ENCODE measurements at places on chromosomes 6 and 20.
A peak's percentile ranks its signal among the peaks of the same experiment; 100 is the strongest.

GRCh38 chr20:6637160-6637579 is 130.3 kb upstream of the BMP2 start:
- no peak for DNase-seq

- DNase-seq: peak; percentile 64
These were observed 4.6 kb upstream of the OSER1 start for GRCh38 chr20:44215125-44215524.

DNA sequence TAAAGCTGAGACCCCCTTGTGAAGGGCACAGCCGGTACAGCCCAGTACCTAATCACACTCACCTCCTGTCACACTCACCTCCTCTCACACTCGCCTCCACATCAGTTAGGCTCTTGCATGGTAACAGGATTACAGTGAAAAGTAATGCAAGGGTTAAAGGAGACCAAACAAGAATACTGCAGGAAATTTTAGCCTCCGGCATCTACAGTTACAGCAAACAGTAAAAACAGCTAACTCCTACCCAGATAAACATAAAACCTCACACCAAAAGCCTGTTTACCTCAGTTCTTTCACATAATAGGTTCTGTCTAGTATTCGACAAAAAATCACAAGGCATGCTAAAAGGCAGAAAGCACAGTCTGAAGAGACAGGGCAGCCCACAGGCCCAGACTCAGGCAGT is 55.6 kb downstream of the FARS2 start:
- no peak for DNase-seq

DNA sequence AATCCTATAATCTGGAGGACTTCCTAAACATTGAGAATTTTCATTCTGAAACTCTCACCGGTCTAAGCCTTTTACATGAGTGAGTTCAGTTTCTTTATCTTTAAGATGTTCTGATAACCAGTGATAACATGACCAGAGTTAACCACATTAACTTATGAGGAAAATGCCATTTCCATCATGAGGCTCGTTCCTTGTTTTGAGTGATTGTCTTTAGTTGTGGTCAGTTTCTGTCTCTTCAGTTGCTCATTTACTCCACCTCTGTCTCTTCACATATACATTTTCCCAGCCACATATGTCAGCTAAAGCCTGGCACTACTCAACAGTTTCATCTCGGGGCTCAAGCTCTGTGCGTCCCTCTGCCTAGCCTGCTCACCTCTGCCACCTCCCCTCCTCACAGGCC is 70.4 kb downstream of the JAG1 start:
- no peak for DNase-seq

DNA sequence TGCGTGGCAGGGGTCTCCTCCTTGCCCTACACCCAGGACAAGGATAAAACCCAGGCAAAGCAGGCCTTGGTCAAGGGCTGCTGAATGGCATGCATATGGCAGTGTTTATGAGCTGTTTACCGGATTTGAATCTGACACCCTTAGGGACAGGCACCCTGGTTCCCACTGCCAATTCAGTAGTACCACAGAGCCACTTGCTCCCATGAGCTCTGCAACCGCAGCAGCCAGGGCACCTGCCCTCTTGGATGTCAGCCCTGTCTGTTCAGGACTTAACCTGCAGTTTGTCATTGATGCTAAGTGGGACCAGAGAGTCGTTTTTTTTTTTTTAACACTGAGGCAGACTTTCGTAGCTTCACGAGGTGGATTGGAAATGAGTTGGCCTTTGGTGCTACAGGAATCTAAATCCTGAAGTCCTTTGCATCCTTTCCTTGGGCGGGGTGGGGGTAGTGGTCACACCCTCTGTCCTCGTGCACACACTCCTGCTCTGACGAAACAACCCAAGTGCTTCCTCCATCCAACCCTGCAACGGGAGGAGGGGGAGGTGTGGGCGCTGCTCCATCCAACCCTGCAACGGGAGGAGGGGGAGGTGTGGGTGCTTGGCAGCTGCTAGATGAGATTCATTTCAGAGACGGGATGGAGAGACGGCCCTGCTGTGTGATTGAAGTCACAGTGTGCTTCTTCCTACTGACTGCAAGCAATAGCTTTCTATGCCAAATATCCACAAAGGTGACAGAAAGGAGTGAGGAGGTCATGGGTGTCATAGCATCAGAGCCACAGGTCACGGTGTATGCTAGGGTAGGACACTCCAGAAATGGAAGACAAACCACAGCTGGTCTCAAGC is 166.5 kb downstream of the SMOC2 start:
- DNase-seq: no peak

- no peak for DNase-seq
These were observed 13.1 kb downstream of the TFAP2A start for GRCh38 chr6:10401632-10402223.

DNA sequence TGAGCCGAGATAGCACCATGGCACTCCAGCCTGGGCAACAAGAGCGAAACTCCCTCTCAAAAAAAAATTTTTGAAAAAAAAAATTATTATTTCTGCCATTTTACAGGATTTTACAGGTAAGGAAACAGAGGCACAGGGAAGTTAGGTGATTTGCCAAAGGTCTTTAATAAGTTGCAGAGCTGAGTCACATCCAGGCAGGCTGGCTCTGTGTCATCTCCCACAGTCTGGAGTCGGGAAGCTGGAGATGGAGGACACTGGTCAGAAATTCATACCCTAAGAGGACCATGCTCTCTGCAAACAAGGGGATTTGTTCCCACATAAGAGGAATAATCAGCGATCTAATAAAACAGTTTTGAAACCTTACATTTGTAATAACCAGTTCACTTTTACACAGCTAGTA is 24.1 kb downstream of the HECA start:
- no peak for DNase-seq

- no peak for DNase-seq
These were observed 121.3 kb downstream of the SOBP start for GRCh38 chr6:107611094-107611810.

- no peak for DNase-seq
These were observed 185.1 kb upstream of the SULF2 start for GRCh38 chr20:47970282-47970903.

DNA sequence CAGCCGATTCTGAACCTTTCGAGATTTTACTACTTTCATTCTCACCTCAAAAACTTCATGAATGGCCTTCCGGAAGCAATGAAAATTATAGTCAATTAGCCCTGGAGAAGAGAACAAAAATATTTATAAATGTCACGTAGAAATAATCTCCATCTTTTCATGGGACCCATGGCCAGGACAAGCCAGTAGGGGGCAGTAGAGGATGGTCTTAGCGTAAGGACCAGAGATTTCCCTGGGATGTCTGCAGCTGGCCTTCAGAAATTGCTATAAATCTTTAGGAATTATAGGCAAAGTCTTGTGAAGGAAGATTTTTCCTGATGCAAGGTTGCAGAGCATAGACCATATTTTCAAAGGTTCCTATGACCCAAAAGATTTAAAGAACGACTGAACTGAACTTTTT is 15.6 kb upstream of the UBE2J1 start:
- DNase-seq: peak; percentile 85

GRCh38 chr6:119124079-119124824 is 45.8 kb upstream of the FAM184A start:
- no peak for DNase-seq

DNA sequence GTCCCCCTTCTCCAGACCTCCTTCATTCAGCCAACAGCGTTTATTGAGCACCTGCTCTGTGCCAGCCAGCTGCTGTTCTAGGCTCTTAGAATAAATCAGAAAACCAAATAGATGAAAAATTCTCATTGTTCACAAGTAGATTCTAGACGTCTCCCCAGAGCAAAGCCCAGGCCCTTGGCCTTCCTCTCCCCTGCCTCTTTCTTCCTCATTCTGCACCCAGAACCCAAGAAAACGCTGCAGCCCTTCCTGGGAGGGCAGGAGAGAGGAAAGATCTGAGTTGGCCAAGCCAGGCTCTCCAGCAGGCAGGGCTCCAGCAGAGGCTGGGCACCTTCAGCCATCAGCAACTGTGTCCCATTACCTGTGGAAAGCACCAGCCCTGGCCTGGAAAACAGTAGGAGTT is 12.0 kb upstream of the BPI start:
- DNase-seq: no peak

GRCh38 chr6:119322034-119322433 is 27.5 kb downstream of the MAN1A1 start:
- DNase-seq: no peak

GRCh38 chr6:9646342-9647070 is 768.4 kb downstream of the TFAP2A start:
- peak; percentile 79 for DNase-seq

DNA sequence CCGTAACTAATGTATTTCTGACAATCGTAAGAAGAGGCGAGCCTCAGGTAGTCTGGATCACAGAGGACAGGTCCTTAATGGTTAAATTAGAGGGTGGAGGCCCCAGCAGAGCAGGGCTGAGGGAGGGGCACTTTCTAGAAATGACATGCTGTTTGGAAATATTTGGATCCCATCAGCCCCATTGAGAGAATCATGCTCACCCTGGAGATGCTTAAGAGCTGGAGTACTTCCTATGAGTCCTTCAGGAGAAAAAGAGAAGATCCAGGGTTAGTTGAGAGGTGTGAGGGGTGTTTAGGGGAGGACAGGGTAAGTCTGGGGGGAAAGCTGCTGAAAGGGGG is 123.0 kb downstream of the TCP11 start:
- no peak for DNase-seq

DNA sequence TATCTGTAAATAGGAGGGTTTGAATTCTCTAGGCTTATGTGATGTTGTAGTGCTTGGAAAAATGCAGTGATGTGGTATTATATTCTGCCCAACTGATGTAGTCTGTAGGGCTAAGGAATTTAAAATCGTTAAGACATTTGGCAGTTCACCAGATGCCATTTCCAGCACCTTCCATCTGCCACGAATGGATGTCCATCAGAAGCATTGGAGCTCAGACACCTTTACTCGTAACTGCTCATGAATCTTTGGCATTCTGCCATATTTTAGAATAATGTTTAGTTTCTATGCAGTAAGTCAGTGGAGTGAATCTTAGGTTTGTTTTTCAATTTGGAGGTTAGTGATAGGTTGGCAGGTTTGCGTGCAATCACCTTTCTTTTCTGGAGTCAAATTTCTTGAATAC is 2.4 kb upstream of the SYTL3 start:
- DNase-seq: no peak

GRCh38 chr6:80226151-80226550 is 119.7 kb downstream of the BCKDHB start:
- DNase-seq: no peak

DNA sequence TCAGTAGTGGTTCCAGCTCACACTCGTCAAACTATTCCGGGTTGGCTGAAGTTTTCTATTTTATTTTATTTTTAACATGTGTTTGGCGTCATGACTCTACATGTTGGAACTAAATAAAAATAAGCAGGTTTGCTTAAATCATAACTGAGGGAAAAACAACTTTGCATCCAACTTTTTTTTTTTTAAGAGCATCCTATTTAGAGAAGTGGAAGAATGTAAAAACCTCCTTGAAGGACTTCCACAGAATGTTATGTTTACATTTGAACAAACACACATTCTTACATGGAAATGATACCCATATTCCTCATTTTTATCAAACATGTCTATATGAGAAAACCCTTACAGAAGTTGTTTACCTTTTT is 659 bp downstream of the PRDM1 start:
- no peak for DNase-seq

- DNase-seq: no peak
These were observed 36.5 kb upstream of the RFPL4B start for GRCh38 chr6:112310439-112311125.

- peak; percentile 99 for DNase-seq
These were observed 1.1 kb upstream of the MRGBP start for GRCh38 chr20:62795023-62795761.

DNA sequence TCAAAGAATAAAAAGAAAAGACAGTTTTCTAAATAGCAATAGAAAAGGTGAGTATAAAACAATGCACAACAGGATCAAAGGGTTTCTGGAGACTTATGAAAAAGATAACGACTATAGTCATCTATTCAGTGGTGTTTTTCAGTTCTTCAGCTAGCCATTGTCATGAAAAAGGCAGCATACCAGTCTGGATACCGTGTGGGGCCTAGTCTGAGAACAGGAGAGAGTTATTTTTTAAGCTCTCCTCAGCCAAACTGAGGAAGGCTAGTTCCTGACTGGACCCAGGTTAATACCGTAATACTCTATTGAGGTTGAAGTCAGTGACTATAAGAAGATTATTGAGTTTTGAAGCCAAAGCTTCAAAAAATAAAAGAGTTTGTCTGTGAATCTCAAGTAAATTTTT is 49.5 kb downstream of the PLN start:
- DNase-seq: no peak

- no peak for DNase-seq
These were observed 174.9 kb downstream of the ANKRD60 start for GRCh38 chr20:58053391-58054055.

DNA sequence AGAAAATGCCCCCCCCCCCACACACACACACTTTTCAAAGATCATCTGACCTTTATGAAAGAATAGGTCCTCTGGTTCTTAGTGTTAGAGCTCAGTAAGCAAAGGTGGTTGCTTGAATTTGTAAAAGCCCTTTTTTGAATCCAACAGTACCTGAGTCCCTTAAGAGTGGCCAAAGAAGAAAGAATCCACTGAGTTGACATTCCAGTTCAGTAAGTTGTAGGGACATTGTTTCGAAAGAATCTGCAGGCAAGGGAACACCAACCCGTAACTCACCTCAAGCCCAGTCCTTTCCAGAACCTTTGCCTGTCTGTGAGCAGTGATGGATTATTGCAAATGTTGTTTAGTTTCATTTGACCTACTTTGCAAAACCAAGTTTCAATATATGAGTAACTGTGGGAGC is 64.2 kb upstream of the MAP3K4 start:
- peak; percentile 42 for DNase-seq

DNA sequence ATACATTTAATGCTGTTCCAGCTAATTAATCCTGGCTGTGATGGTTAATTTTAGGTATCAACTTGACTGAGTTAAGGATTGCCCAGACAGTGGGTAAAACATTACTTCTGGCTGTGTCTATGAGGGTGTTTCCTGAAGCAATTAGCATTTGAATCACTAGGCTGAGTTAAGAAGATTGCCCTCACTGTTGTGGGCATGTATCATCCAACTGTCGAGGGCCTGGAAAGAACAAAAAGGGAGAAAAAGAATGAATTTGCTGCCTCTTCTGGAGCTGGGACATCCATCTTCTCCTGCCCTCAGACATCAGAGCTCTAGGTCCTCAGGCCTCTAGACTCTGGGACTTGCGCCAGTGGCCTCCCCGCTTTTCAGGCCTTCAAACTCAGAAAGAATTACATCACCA is 34.3 kb downstream of the SDHAF4 start:
- DNase-seq: no peak

DNA sequence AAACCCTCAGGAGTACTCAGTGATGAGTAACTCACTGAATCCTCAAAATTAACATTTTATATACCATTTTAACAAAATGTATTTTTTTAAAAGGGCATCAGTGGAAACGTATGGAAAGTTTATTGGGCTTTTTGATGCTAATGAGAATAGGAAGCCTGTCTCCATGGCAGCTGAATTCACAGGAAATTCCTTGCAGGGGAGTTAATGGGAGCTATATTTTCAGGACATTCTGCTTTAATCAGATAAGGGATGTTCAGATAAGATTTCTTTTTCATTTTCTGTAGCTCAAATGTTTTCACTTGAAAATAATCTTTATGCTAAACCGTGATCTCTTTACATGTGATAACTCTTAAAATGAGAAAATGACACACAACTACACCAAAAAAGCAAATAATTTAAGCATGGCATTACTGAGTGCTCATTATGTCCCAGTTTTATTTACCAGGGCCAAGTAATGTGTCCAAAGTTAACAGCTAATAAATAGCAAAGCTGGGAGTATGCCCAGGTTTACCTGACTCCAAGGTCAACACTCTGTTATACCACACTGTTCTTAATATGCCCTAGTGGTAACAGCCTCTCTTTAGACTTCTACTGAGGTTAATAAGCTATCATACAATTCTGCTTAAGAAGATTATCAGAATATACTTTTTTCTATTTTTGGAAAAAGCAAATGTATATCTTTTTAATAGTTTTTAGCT is 348.1 kb downstream of the GRIK2 start:
- no peak for DNase-seq

All from trophoblast cell (in vitro differentiated cells and primary cell).